Kasumi-1 (cell line): ENCODE measurements at places on chromosomes 2 and 18.

GRCh38 chr2:47016172-47016913 is 100.7 kb upstream of the MCFD2 start:
- DNase-seq, result peak; percentile 98

DNA sequence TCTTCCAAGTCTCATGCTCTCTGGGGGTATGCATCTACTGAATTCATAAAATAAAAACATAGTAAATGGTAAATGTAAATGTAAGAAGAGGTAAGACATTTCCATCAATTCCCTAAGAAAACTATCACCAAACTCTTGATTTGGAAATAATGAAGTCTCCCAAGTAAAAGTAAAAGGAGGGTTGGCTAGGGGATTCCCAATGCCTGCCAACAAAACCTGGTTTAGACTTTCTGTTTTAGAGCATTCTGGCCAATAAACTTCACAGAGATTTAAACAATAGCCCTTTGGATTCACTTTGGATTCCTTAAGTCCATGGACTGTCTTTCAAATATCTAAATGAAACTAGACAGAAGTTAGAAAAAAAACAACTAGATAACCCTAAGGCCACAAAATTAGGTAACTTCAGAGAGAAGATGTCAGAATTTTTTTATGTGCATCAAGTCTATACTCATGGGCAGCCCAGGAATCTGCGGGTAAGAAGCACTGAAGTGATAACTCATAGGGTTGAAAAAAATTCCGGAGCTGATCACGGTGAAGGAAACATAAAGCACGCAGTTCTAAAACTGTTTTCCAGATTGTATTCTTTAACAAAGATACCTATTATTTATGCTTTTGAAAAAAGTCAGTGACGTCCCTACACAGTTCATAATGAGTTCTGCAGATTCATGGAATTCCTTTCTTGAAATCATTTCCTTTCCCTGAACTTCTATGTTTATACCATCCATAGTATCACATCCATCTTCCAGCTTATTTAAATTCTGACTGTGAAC is 263.6 kb downstream of the AFF3 start:
- DNase-seq, result no peak

DNA sequence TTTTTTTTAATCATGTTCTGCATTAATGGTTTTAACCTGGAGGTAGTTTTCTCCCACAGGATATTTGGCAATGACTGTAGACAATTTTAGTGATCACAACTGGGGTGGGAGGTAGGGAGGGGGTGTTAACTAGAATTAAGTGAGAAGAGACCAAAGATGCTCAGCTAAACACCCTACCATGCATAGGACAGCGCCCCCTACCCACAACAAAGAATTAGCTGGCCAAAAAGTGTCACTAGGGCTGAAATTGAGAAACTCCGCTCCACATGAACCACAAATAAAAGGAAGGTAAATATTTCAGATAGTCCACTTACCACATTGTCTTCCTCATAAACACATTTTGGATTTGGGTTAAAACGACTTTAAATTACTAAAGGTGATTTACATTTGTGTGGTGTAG is 942.6 kb downstream of the SUCLG1 start:
- no peak for DNase-seq

- DNase-seq, result no peak
These were observed 1.5 kb upstream of the CERKL start for GRCh38 chr2:181658444-181658843.

GRCh38 chr2:233338046-233338445 is 16.2 kb upstream of the DGKD start:
- DNase-seq, result no peak

GRCh38 chr2:241563981-241564595 is 5.5 kb downstream of the BOK start:
- no peak for DNase-seq

DNA sequence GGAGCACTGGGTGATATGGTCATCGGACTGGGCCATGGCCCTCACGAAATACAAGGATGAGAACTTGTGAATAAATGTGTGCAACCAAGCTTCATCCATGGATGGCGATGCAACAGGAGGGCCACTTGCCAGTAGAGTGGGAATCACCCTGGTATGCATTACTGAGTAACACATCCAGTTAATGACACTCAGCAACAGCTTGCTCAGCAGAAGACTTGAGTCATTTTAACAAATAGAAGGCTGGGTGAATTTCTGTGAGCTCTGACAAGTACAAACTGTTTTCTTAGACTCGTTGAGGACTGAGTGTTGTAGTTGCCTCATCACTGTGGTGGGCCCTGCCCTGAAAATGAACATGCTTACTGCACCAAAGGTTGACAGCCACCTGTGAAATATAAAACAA is 221.6 kb downstream of the NCKAP5 start:
- DNase-seq, result no peak

- no peak for DNase-seq
These were observed 2796.7 kb upstream of the TEKT4 start for GRCh38 chr2:92074549-92074898.

DNA sequence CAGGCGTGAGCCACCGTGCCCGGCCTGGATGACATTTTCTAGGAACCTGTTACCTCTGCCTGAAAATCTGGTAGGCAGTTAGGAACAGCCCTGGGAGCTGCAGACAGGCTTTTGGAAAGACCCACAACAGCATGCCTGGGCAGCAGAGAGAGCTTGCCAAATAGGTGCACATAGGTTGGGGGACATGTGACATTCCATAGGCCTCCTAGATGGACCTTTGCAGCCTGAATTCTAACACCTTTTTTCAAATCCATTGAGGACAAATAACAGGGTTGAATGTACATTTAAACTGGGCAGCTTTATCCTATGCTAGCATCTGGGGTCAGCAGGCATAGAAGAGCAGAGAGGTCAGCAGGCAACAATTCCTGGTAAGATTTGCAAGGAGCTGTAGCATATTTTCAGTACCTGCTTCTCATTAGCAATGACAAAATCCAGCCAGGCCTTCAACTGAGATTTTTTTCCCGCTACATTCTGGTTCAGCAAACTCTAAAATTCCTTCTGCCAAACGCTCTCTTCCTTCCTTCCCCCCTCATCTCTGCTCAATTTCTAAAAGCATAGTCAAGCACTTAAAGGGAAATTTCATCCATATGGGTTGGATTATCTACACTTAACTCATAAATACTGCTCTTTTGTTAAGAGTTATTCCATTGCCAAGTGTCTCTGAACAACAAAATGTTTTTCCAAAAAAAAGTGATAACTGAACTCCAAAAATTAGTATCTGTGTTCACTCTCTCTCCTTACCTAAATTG is 75.2 kb downstream of the SOWAHC start:
- DNase-seq, result no peak

DNA sequence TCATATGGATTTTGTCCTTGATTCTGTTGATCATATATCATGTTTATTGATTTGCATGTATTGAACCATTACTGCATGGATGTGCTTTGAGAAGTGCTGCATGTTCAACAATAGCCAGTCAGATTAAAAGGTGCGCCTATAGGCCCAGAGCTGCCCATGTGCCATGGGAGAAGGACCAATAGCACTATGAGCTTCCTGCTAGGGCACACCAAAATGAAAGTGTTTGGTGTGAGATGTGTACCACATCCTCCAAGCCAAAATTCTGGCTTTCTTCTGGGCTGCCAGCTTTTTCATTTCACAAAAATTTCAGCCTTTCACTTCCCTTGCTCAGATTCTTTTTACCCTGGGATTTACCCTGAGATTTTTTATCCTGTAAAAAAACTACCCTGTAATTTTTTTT is 34.8 kb upstream of the MMADHC start:
- DNase-seq, result no peak

DNA sequence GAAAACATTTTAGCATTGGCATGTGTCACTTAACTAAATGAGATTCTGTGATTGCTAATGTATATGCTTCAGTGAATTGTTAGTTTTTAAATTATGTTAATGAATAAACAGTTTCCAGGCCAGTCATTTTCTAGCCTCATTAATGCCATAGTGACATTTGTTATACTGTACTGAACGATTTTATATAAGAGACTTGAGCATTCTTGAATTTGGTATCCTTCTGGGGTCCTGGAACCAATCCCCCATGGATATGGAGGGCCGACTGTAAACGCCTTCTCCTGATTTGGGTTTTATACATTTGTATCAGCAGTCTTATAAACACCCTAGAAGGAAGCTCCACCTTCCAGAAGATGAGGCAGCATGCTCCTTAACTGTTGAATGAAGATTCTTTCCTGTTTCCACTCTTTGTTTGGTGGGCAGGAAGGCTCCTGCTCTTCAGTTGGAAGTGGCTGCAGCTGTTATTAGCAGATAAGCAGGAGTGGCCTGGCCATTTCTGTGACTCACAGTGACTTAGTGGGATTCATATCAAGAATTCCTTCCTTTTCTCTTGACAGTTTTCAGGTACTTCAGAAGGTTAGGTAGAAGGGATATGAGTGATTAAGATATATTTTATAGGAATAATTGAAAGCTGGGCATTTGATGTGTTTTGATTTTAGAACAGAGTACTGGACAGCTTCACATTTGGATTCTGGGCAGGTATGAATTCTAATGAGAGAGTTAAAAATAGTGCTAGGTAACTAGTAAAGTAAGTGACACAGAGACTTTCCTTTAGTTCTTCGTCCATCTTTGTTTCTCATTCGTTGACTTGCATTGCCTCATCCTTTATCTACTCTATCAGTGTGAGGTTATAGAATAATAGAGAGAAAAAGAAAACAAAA is 124.9 kb downstream of the PLCL1 start:
- DNase-seq, result no peak

DNA sequence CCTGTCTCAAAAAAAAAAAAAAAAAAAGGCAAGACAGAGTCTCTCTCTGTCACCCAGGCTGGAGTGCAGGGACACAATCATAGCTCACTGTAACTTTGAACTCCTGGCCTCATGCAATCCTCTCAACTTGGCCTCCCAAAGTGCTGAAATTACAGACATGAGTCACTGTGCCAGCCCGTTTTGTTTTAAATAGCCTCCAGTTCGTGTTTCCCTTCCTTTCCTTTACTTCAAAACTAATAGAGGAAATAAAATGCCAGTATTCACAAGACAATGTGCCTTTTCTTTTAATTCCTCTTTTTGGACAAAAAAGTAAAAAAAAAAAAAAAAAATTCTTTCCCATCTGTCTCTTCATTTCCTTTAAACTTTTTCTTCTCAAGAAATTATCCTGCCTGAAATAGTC is 54.5 kb upstream of the ACMSD start:
- DNase-seq, result peak; percentile 94

- DNase-seq, result no peak
These were observed 3.9 kb upstream of the MLPH start for GRCh38 chr2:237483018-237483731.

- no peak for DNase-seq
These were observed 114.2 kb downstream of the RTP5 start for GRCh38 chr2:241983571-241984270.

GRCh38 chr18:76911440-76911839 is 89.1 kb downstream of the ZNF236 start:
- DNase-seq, result no peak

DNA sequence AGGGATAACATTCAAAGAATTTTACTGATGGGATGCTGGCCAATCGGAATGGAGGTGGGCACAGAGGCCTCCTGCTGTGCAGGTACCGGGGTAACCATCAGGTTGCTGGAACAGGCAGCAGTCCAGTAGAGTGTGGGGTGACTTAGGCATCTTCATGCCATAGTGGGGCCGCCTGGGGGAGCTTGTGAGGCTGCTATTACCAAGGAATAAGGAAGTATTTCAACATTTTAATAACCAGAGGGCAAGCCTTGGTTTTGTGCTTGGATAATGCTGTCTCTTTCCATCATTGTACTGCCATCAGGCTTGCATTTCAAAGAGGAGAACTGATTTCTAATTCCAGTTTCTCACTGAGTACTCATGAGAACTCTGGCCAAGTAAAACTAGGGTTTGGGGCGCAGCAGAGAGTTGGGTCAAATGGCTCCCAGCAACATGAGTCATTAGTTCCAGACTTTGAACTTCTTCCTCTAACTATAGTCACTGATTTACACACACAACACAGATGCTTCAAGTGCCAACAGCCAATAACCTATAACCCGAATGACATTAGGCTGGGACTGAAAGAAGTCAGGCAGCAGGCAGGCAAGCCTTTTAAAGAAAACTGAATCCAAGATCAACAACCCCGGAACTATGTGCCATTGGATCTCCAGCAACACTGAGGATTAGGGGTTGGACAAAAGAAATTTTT is 56.1 kb upstream of the FHL2 start:
- DNase-seq, result peak; percentile 64

DNA sequence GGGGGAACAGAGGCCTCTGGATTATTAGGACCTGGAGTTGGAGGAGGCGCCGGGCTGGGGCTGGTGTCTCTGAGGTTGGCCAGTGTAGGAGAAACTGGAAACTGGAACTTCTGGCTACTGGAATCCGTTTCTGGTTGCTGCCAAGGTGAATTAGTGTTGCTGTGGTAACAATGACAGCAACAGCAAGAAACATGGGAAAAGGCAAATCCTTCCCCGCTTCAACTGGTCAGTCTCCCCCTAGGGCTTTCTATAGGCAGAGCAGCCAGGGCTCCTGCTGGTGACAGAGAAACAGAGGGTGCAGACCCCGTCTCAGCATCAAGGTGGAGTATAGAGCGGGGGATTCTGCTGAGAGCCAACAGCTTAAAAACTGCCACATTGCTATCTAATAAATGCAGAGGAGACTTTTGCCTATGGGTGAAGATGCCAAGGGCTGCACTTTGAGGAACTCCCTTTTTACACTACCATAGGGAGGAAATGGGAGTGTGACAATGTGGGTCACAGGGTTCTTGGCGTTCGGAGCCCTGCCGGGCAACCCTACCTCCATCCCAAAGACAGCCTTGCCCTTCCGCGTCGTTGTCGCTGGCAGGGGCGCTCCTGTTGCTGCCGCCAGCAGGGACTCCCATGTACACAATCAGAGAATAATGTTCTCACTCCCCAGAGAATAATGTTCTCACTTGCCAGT is 81.4 kb upstream of the CABLES1 start:
- peak; percentile 52 for DNase-seq

DNA sequence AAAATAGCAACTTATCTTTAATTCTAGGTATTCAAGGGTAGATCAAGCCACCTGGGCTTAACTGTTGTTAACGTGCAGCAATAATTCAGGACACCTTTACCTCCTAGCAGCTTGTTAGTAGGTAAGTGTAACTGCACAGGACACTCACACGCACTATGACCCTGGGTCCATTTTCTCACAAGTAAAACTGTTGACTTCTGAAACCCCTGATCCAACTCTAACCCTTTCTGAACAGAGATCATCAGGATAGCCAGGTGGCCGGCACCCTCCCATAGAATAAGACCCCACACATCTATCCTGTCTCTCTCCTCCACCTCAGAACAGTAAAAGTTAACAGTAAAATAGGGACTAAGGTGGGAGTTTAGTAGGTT is 610 bp downstream of the SPC25 start:
- no peak for DNase-seq

DNA sequence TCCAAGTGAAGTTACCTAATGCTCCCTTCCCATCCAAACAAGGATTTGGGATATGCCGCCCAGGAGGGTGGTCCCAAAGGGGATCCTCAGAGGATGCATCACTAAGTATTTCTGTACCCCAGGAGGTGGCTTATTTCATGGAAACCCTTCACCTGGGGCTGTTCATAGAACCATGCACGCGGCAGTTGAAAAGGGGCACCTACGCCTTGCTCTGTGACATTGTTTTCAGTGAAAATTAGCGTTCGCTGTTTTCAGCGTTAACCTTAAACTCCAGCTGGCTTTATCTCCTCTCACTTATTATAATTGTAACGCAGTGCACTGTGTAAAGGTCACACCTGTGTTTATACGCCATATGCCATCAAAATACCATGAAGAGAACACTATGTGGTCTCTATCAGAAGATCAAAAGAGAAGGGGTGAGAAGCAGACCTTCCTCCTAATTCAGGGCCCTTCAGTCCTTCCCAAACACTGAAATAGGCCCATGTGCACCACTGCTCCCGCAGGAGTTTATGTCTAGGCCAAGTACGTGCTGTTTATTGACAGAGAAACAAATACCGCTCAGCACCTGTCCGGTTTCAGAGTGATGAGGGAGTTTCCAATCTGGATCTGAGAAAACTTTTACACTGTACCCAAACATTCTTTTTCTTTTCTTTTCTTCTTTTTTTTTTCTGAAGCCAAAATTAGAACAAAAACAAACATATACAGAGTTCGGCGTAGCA is 162.1 kb downstream of the BCL2 start:
- no peak for DNase-seq
